Sciatic nerve (tissue), 2 donors: ENCODE measurements at places on chromosomes 11 and 22. TPM values are rescaled to one million over a fixed set of nuclear protein-coding genes. Genes with fewer than 3 reads are reported as not detected.
A peak's percentile ranks its signal among the peaks of the same experiment; 100 is the strongest.

GRCh38 chr22:20503816-20504215, 3.6 kb upstream of the MED15 start:
- no peak for DNase-seq

- DNase-seq: no peak
Measured at GRCh38 chr11:74450318-74450717, 17.0 kb downstream of the KCNE3 start.

DNA sequence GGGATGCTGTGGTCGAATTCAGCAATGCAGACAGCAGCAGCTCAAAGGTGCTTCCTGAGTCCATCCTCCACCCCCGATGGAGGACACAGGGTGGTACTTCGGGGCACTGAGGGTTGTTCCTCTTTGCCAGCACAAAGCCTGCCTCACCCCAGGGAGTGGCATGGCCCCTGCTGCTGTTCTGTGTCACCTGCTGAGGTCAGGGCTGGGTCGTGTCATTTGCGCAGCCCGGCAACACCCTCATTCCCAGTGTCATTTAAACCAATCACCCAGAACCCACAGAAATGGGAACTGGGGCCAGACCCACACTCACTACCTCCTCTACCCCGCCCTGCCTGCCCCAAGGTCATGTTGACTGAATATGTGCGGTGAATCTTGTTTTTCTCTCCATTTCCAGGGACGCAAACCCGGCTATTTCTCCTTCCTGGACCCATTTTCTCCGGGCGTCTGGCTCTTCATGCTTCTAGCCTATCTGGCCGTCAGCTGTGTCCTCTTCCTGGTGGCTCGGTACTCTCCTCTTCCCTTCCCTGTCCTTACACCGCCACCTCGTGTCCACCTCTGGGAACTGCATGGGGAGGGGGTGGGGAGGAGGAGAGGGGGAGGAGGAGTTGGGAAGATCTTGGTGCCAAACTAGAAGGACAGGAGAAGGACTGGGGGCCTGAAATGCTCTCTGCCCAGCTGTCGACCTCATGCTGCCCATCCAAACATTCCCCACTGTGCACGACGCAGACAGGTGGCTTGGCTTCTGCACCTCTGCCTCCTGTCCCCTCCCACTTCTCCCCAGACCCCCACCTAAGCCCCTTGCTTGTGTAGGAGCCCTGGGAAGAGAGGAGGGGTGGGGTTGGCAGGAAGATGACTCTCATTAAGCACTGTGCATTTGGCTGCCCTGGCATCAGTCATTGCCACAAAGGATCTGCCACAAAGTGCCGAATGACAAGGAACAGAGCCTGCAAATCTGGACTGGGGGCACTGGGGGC, 71.2 kb upstream of the TBCEL start:
- peak; percentile 84 for DNase-seq

GRCh38 chr11:44805596-44805995, 78.8 kb downstream of the TSPAN18 start:
- DNase-seq: no peak

The NPTXR gene
- 6.9 TPM for total RNA-seq

DNA sequence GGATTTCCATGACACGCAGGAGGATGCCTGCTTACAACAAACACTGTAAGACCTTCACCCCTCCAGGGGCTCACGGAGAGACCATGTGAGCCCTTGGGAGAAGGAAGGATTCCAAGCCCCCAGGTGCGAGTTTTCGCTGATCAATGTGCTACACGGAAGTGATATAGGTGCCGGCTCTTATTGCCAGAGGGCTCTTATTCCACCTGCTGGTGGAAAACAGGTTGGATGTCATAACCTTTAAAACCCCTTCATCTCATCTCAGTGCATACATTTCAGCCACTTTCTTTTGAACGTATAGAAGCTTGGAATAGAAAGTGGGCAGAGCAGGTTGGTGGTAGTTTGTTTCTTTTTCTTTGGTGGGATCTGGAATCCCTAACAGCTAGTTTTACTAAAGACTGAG, 25.8 kb downstream of the LAYN start:
- DNase-seq: no peak

- DNase-seq: no peak
Measured at GRCh38 chr11:111440416-111441205, 61.5 kb upstream of the POU2AF1 start.

DNA sequence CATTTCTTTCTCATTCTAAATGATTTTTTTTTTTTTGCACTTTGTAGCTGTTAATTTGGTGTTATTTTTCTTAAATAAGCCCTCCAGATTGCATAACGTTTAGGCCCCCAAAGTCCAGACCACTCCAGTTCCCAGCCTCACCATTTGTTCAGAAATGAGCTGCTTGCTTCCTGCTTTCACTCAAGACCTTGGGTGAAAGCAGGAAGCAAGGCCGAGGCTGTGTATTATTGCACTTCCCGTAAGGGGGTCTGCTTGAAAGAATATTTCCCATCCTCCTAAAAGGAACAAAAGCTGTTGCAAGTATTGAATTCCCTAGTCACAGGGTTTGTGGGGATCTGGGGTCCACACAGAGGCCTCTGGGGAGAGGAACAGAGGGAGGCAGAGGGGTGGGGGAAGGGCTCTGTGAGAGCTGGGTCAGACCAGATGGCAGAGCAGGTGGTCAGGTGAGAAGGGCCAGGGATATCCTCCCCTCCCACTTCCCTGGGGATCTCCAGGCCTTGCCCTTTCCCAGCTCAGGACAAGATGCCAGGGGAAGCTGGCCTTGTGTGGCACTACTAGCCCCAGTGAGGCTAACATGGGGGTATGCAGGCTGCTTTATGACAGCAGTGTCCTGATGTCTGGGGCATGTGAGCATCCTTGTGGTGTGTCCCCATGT, 51.6 kb upstream of the MYEOV start:
- DNase-seq: no peak

- no peak for DNase-seq
Measured at GRCh38 chr11:17702876-17703275, 16.5 kb upstream of the MYOD1 start.

GRCh38 chr11:12867531-12867930, 141.6 kb upstream of the RASSF10 start:
- no peak for DNase-seq

The GPR152 gene
- total RNA-seq: not detected

DNA sequence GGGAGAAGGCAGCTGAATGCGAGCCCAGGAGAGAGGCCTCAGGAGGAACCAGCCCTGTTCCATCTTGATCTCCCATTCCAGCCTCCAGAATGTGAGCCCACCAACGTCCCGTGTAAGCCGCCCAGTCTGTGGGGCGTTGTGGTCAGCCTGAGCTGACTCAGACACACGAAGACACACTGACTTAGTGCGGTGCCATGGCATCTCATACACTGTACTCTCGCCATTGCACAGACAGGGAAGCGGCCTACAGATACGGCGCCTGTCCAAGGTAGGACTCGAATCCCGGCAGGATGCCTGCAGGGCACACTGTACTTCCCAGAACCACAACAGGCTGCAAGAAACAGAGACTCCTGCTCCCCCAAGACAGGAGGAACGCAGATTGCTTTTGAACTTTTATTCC, 179.6 kb downstream of the CTTN start:
- no peak for DNase-seq

The OMP gene
- total RNA-seq: 2.8 TPM

GRCh38 chr11:102419181-102419580, 33.4 kb downstream of the TMEM123 start:
- DNase-seq: no peak

GRCh38 chr11:95229993-95230809, 801 bp downstream of the SESN3 start:
- peak; percentile 76 for DNase-seq

DNA sequence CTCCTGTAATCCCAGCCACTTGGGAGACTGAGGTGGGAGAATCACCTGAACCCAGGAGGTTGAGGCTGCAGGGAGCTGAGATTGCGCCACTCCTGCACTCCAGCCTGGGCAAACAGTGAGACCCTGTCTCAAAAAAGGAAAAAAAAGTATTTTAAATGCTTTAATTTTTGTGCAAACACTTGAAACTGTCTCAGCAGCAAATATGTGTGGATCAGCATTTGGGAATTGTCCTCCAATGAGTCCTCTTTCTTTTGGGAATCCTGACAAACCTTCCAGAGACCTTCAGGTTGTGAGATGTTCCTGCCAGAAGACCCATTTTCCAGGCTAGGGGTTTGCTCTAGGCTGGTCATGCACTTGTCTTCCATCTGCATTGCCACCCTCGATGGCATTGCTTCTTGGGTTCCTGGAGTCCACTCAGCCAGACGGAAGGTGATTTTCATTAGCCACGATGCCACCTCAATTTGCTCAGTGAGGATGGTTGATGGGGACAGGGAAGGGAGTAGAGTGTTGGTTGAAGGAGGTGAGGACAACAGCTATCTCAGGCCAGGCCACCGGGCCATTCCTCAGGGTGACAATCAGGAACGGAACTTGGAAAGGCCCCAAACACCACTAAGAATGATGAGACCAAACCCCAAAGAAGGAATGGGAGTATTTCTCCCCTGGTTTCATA, 55.4 kb downstream of the ST14 start:
- peak; percentile 21 for DNase-seq

DNA sequence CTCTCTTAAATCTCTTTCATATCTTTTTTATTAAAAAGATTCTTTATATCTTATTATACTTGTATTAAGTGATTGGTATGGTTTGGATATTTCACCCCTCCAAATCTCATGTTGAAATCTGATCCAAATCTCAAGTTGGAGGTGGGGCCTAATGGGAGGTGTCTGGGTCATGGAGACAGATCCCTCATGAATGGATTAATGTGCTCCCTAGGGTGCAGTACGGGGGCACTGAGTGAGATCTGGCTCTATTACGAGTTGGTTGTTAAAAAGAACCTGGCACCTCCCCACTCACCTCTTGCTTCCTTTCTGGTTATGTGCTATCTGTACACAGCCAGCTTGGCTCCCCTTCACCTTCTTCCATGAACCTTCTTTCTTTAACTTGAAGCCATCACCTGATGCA, 149.6 kb downstream of the CWF19L2 start:
- DNase-seq: no peak

GRCh38 chr11:1293619-1294015, 15.8 kb downstream of the TOLLIP start:
- DNase-seq: peak; percentile 56

DNA sequence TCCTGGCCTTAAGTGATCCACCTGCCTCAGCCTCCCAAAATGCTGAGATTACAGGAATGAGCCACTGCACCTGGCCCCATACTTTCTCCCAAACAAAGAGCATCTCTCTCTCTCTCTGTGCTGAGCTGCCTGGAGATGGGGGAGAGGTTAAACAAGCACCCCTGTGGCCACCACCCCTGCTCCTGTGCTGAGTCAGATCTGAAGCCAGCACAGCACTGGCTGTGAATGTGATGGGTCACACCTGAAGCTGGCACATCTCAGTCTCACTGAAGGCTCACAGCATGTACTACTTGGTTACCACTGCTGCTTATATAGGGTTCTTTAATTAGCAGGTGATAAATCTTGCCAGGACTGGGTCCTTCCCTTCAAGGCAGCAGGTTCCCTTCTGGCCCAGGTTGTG, 10.8 kb upstream of the WEE1 start:
- DNase-seq: no peak

DNA sequence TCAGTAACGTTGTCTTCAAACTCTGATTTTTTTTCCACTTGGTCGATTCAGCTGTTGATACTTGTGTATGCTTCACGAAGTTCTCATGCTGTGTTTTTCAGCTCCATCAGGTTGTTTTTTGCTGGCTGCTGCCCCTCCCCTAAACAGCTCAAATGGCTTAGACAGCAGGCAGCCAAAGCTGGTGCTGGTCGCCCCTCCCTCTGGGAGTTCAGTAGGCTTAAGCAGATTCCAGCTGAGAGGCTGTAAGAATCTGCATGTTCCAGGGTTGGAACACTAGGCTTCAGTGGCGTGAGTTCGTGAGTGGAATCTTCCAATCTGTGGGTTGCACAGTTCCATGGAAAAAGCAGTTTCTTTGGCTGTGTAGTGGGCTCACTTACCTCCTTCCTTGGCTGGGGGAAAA, 10.3 kb upstream of the FIBIN start:
- no peak for DNase-seq

The SLC22A6 gene
- not detected for total RNA-seq

DNA sequence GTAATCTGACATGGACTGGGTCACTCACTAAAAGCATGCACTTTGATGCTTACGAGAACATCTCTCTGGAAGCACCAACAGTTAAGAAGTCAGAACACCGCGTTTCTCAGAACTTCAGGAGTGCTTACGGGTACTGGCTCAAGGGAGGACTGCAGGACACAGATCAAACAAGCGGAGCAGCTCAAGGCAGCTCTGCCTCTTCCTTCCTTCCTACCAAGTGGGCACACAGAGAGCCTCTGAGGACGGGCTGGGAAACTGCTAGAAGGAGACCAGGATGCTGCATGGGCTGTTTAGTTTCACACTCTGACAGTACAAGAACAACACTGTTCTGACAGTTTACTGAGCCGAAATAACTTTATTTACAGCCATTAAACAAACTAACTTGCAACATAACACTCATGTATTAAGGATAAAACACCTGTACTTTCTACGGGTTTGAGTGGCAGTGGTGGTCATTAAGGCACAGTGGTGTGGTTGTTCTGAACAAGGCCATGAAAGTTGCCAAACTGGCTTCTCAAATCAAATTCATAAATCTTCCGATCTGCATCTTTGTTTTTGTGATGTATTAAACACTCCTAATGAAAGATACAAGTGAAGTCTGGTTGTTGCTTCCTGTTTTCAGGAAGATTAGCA, 37.5 kb downstream of the ARFGAP3 start:
- no peak for DNase-seq

DNA sequence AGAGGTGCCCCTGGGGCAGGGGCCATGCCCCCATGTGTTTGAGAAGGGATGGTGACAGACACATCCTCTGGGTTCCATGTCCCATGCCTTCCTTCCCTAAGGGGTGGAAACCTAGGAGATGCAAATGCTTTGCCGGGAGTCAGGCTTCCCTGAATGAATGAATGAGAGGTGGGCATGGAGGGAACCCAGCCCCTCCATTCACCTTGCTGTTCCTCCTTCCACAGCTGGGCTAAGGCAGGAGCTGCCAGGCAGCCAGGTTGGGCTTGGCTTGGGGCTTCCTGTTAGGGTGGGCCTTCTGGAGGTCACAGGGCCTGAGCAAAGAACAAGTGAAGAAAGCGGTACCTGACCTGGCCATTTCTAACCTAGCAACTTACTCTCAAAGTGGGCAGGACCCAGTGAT, 926 bp downstream of the POU2F3 start:
- DNase-seq: no peak

The SYCE3 gene
- not detected for total RNA-seq

DNA sequence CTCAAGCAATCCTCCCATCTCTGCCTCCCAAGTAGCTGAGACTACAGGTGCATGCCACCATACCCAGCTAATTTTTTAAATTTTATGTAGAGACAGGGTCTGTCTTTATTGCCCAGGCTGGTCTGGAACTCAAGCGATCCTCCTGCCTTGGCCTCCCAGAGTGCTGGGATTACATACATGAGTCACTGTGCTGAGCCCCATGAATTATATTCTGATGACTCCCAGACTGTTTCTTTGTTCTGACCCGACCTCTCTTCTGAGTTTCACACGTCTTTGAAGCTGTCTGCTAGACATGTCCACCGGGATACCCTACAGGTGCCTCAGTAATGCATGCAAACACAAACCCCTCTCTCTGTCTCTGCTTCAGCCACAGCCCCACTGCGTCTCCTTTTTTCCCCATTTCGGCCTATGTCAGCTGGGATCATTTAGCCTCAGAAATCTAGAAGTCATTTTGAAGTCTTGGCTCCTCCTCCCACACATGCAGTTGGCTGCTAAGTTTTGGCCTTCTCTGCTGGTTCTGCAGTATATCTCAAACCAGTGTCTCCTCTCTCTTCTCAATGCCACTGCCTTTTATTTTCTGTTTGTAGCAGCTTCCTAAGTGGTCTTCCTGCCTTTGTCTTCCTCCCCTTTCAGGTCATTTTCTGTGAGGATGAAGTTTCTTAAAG, 4.8 kb downstream of the VPS26B start:
- DNase-seq: no peak

- DNase-seq: no peak
Measured at GRCh38 chr22:30717331-30717921, 22.8 kb downstream of the OSBP2 start.

The DEPDC5 gene
- total RNA-seq: 43.1 TPM

The KDM4D gene
- total RNA-seq: 0.80 TPM
